ENCODE measurements at places on chromosomes 12 and 14. TPM values are rescaled to one million over a fixed set of nuclear protein-coding genes. Genes with fewer than 3 reads are reported as not detected.

DNA sequence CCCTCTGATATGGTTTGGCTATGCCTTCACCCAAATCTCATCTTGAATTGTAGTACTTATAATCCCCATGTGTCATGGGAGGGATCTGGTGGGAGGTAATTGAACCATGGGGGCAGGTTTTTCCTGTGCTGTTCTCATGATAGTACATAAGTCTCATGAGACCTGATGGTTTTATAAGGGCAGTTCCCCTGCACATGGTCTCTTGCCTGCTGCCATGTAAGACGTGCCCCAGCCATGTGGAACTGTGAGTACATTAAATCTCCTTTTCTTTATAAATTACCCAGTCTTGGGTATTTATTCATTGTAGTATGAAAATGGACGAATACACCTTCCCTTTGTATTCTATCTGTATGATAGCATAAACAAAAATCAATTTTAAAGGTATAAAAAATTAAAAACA, 333.4 kb upstream of the FBXO33 start:
- DNase-seq, result no peak

GRCh38 chr14:101735453-101735852, 26.1 kb upstream of the PPP2R5C start:
- DNase-seq, result no peak

DNA sequence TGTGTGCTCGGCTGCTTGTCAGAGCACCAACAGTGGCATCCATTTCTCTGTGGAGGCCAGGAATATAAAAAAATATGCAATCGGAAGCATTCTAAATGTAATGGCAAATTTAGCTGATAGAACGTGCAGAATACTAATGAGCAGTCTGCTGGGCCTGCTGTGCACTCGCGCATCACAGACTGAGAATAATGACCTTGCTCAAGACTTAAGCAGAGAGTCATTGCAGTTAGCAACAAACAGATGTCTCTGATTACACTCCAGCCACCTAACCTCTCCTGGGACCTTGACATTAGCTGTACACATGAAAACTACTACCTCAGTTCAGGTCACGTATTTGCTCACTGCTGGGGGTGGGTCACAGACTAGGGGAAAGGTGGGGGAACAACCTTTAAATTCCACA, 269.2 kb upstream of the DAAM1 start:
- DNase-seq, result peak; percentile 31

GRCh38 chr12:126189856-126190255, 1124.6 kb downstream of the AACS start:
- DNase-seq, result no peak

GRCh38 chr12:107612508-107612907, 73.1 kb upstream of the PWP1 start:
- peak; percentile 67 for DNase-seq

- peak; percentile 11 for DNase-seq
Observed at GRCh38 chr12:52307836-52308805, 13.1 kb downstream of the KRT83 start.

GRCh38 chr12:27387473-27387872, 54.8 kb downstream of the BMAL2 start:
- DNase-seq, result no peak

- no peak for DNase-seq
Observed at GRCh38 chr12:65454115-65454787, 175.8 kb downstream of the MSRB3 start.

GRCh38 chr14:99146616-99147365, 125.2 kb downstream of the BCL11B start:
- no peak for DNase-seq

GRCh38 chr14:103301512-103302354, 32.3 kb upstream of the EIF5 start:
- DNase-seq, result no peak

- DNase-seq, result peak; percentile 81
Observed at GRCh38 chr14:104970231-104971068, 7.7 kb downstream of the AHNAK2 start.

DNA sequence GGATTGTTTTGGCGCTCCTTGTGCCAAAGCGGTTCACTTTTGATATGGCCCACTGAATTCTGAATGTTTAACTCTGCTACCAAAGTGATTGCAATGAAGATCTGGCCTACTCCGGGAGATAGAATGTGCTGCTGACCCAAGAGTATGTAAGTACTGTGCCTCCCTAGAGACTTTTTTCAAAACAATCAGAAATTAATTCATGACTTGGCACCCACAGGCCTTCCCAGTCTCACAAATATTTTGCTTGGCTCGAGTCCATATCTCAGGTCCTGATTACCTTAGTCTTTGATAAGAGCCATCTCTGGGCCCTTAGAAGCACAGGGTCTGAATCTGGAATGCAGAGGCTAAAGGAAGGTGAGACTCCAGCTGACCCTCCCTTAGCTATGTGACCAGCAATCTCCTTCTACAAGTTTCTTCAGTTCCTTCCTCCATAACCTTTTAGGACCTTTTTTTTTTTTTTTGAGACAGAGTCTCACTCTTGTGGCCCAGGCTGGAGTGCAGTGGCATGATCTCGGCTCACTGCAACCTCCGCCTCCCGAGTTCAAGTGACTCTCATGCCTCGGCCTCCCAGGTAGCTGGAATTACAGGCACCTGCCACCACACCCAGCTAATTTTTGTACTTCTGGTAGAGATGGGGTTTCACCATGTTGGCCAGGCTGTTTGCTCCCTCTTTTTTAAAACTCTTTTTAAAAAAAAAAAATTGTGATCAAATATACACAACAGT, 49.5 kb upstream of the METAP2 start:
- no peak for DNase-seq

DNA sequence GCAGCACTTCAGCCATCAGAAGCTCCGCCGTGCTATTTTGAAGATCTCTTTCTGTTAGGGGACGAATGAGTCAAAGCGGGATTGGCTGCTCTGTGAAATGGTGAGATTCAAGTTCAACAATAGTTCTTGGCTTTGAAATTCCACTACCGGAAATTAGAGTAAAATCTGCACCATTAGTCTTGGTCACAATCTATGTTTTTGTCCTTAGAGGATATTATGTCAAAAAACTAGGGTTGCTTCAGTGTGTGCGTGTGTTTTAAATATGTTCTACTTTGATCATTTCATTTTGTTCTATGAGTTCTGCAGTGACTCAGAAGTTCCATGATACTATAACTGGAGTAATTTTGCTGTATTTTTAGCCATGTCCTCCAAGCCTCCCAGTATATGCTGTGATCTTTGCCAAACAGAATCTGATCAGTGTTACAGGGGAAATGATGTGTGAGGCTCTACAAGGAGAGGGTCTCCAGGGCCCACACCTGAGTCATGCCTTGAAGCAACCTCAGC, 22.6 kb downstream of the GPHB5 start:
- peak; percentile 5 for DNase-seq

- no peak for DNase-seq
Observed at GRCh38 chr14:54637270-54638134, 70.6 kb downstream of the SAMD4A start.

- no peak for DNase-seq
Observed at GRCh38 chr12:31316891-31317290, 9.1 kb downstream of the SINHCAF start.

- no peak for DNase-seq
Observed at GRCh38 chr12:1574865-1575259, 19.5 kb downstream of the FBXL14 start.

- no peak for DNase-seq
Observed at GRCh38 chr12:121189619-121190155, 20.2 kb upstream of the P2RX4 start.

DNA sequence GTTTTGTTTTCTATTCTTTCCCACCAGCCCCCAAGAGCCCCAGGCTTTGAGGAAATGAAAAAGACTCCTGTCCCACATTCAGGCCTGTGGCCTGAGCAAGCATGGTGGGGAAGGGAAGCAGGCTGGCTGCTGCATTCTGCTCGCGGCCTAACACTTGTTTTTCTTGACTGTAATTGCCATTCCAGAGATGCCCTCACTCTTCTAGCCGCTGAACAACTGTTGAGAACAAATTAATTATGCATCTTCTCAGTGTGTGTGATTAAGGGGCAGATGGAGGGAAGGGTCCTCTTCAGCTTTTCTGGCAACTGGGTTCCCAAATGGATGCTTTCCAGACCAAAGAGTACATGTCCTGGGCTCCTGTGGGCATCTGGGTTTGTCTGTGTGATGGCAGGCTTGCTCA, 43.3 kb downstream of the ADCK1 start:
- DNase-seq, result no peak

- DNase-seq, result no peak
Observed at GRCh38 chr12:49296836-49297694, 2.1 kb downstream of the PRPH start.

GRCh38 chr14:105600939-105601359, 74.6 kb downstream of the TMEM121 start:
- DNase-seq, result no peak

DNA sequence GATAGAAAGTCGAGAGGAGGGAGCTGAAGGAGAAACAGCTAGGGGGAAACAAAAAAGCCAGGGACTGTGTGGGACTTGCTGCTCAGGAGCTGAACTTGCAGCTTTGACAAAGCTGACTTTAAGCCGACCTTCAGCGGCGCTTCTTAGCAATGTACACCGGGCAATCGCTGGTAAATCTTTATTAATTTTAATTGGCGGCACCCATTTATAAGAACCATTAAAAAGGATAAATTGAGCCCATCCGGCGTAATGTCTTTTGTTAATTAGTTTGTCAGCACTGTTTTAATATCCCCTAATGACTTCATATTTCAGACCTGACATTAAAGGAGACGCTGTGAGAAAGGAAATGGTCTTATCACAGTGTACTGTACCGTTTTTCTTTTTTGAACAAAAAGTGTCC, 86.2 kb upstream of the VASH1 start:
- DNase-seq, result no peak

- DNase-seq, result no peak
Observed at GRCh38 chr14:100398044-100398443, 74.9 kb downstream of the SLC25A47 start.

DNA sequence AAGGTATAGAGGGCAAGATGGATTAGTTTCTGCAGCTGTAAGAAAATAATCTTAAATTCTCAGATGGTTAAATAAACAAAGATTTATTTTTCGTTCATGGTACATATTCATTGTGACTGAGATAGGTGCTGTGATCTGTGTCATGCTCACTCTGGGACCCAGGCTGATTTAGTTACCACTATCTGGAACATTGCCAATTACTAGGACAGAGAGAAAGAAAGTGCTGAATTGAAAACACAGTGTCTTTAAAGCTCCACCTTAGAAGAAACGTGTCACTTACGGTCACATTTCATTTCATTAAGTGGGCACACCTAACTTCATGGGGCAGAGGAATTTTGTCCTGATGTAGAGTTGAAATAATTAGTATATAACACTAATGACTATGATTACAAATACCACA, 430.0 kb downstream of the CCDC91 start:
- no peak for DNase-seq

DNA sequence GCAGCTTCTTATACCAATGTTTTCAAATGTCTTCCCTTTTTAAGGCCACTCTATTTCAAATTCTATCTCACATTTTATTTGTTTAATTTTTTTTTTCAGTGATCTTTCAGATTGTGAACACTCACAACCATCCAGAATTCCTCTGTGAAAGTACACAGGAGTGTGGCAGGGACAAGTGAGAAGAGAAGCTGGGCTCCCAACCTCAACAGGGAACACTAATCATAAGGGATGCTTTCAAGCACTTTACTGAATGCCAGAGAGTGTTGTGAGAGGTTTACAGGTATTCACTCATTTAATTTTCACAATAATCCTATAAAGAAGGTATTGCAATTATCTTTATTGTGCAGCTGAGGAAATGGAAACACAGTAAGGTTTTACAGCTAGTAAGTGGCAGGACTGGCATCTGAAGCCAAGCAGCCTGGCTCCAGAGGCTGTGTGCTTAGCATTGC, 60.1 kb upstream of the PYGL start:
- no peak for DNase-seq

DNA sequence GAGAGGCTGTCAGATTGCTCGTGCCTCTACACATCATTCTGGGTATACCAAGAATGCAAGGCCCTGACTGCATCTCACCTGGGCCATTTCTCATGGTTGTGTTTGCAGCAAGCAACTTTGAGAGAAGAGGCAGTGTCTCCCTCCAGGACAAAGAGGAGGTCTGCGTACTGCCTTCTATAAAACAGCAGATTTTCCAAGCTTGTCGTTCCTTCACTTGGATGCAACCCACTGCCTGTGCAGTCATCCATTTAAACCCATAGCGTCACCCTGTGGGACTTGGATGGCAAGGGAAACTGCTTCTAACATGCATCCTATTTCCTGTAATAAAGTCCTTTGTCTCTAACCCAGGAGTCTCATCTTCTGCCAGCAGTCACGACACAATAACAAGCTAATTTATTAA, 1.3 kb downstream of the POMT2 start:
- no peak for DNase-seq

DNA sequence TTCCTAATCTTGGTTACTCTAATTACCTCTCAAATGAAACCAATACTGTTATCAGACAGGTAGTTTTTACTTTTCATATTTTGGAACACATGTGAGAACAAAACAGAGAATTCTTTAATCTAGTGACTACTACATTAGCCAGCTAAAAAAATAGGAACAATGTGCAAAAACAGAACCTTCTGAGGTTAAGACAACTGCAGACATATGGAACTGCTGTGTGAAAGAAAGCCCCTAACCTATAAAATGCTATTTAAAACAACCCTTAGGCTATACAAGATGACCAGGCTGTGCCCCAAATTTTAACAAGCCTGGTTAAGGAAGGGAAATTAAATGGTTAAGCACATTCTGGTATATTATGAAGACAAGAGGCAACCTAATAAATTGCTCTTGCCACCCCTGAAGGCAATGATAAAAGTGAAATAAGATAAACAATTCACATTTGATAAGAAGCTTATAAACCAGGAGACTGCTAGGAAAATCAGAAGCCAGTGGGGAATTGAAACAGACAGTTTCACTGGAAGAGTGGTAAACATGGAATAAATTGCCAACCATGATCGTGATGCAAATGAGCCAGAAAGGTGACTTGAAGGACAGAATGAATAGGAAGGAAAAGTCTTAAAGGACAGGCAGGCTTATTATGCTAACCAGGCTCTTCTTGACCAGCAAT, 7.4 kb downstream of the GTSF1 start:
- DNase-seq, result no peak

Gene PAX9
- total RNA-seq, result not detected

Gene SRP54
- 63.3 TPM for total RNA-seq

Gene GPR65
- 0.28 TPM for total RNA-seq

Gene DNM1L
- 102 TPM for total RNA-seq

Gene KRT3
- not detected for total RNA-seq

Gene TMX1
- 24.7 TPM for total RNA-seq

Gene SLC35F4
- not detected for total RNA-seq

Gene KRT77
- total RNA-seq, result not detected

Gene ATF7
- total RNA-seq, result 7.0 TPM

Gene ANO4
- total RNA-seq, result 10.2 TPM

Gene CACNA2D4
- 0.28 TPM for total RNA-seq

Gene NPAS3
- total RNA-seq, result not detected

Data from IMR-90 (cell line).